Foreskin keratinocyte (primary cell): ENCODE measurements at places on chromosomes 4 and X. TPM values are rescaled to one million over a fixed set of nuclear protein-coding genes. Genes with fewer than 3 reads are reported as not detected.

GRCh38 chr4:30726090-30726675, 6.0 kb downstream of the PCDH7 start:
- no peak for DNase-seq

GRCh38 chrX:153869473-153870287, 16.3 kb downstream of the L1CAM start:
- no peak for DNase-seq

- peak; percentile 47 for DNase-seq
These were observed 46.7 kb downstream of the ENPP6 start for GRCh38 chr4:184171011-184171410.

DNA sequence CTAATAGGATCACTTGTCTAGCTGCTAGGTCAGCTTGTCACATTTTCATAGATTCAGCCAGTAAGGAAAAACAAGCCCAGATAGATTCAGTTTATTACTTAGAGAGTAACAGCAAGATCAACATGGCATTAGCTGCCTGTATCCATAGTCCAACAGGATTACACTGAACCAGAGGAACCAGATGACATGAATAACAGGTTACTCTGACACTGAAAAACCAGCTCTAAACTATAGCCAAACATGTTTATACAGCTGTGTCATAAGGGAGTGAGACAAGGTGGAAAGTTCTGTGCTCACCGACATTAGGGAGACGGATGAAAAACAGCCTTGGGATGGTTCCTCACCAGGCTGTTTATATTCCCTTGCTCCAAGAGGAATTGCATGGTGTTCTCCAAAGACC, 102.9 kb upstream of the EOLA2 start:
- no peak for DNase-seq

GRCh38 chrX:70960730-70961129, 29.8 kb upstream of the SLC7A3 start:
- DNase-seq: no peak

NPY2R gene
- not detected in 2 replicates for total RNA-seq

SSX4 gene
- not detected in 2 replicates for total RNA-seq
